ENCODE measurements at places on chromosomes 2 and 18.

- DNase-seq = no peak
These were observed 34.9 kb upstream of the PLA2R1 start for GRCh38 chr2:160097326-160097725.

GRCh38 chr2:205495819-205496218, 186.5 kb upstream of the NRP2 start:
- no peak for DNase-seq

DNA sequence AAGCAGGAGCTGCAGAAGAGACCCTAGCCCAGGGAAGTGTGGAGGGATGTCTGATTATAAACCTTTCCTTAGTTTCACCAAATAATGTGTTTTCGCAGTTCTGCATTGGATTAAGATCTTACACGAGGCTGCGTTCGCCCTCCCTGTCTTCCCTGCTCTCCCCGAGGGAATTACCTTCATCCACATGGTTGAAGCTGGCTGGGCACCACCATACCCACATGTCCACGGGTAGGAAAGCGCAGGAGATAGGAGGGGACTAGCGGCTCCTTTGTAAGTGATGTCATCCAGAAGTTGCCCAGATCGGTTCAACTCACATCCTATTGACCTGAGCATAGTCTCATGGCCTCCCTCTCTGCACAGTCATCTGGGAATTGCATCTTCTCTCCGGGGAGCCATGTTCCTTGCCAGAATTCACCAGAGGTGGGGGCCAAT, 1.1 kb downstream of the TTL start:
- DNase-seq = no peak

- no peak for DNase-seq
These were observed 54.6 kb downstream of the LANCL1 start for GRCh38 chr2:210421916-210422315.

GRCh38 chr2:176931588-176932563, 280.7 kb upstream of the HNRNPA3 start:
- no peak for DNase-seq

DNA sequence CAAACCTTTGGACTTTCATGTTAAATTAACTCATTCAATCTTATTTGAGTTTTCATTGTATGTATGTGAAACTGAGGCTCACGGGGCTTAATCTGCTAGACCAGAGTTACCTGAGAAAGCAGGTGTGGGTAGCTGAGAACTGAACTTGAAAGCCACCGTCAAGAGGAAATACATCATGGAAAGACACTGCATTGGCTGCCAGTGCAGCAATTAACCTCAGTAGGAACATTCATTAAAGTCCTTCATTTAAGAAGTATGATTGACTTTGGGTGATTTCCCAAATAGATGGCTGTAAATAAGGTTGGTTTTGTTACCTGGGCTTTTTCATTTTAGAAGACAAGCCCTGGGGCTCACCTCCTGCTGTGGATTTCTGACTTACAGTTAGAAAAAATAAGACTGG, 36.5 kb upstream of the MGAT5 start:
- DNase-seq = no peak

DNA sequence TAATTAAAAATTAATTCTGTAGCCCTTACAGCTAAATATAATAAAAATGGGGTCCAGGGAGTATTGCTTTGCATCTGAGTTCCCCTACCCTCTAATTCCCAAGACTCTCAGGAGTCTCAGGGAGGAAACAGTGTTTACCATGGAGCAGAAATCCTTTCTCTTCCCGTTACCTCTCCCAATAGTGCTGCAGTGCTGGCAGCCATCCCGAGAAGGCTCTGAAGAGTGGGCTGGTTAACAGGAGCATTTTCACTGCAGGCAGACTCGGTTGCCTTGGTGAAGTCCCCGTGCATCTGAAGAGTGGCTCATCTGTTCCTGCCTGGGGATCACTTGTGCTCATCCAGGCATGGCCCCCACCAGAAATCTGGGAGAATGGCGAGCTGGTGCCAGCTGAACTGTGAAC, 41.8 kb upstream of the TMEM178A start:
- DNase-seq = no peak

GRCh38 chr2:144430722-144431391, 89.1 kb downstream of the ZEB2 start:
- DNase-seq = no peak

DNA sequence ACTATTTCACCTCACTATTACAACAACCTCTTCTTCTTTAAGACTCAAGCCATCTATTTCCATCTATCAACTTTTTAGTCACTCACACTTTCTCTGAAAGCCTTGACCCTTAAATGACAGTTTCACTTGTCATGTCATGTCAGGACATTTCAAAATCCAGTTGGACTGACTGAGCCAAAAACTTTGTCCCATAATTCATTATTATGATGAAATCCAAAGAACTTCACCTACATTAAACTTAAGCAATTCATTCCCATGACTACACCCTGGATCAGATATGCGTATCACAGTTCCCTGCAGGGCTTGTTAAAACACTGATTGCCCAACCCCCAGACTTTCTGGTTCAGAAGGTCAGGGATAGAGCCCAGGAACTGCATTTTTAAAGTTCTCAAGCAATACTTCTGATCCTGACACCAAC, 26.5 kb downstream of the LDAH start:
- no peak for DNase-seq

DNA sequence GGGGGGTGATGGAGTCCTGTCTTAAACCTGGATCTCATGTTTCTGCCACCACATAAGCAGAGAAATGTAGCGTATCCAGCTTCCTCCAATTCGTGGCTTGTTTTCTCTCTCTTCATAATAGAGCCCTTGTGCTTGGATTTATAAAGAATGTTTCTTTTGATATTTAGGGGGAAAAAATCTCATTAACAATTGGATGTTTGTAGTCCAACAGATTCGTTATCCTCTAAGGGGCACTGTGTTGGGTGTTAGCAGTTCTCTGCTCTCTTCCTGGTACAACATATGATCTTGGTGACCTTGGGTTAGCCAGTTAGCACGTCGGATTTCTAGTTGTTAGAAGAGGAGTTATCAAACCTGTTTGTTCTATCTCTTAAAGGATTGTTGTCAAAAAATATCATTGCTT, 127.8 kb downstream of the FMNL2 start:
- DNase-seq = no peak

GRCh38 chr18:7945882-7946281, 378.8 kb downstream of the PTPRM start:
- no peak for DNase-seq

GRCh38 chr18:47899107-47899840, 31.2 kb downstream of the SMAD2 start:
- DNase-seq = no peak

- no peak for DNase-seq
These were observed 12.0 kb upstream of the ZCCHC2 start for GRCh38 chr18:62510789-62511188.

DNA sequence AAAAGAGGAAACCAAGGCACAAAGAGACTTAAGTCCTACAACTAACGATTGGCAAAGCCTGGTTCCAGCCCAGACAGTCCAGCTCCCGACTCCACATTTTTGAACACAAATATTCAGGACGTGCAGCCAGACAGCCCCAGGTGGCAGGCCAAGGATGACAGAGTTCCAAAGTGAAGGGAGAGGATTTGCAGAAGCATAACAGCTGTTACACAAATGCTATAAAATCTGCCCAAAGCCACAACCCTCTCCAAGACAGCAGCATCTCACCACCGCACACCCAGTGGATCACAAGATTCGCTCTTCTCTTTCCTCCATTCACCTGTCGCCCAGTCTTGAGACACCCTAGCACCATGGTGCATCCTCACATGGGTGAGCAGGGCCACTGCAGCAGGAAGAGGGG, 227.1 kb upstream of the ID2 start:
- DNase-seq = no peak

GRCh38 chr2:104658904-104659591, 194.9 kb upstream of the POU3F3 start:
- no peak for DNase-seq

- no peak for DNase-seq
These were observed 22.8 kb downstream of the GPC1 start for GRCh38 chr2:240458044-240458899.

DNA sequence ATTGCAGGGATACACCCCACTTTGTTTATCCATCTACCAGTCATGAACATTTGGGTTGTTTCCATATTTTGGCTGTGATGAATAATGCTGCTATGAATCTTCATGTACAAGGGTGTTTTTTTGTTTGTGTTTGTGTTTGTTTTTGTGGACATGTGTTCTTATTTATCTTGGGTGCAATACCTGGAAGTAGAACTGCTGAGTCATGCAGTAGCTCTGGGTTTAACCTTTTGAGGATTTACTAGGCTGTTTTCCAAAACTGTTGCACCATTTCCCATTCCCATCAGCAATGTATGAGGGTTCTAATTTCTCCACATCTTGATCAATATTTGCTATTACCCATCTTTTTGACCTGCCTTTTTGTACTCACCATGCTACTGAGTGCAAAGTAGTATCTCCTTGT, 140.0 kb upstream of the CYP1B1 start:
- DNase-seq = no peak

GRCh38 chr2:105868060-105868459, 123.3 kb downstream of the NCK2 start:
- no peak for DNase-seq

DNA sequence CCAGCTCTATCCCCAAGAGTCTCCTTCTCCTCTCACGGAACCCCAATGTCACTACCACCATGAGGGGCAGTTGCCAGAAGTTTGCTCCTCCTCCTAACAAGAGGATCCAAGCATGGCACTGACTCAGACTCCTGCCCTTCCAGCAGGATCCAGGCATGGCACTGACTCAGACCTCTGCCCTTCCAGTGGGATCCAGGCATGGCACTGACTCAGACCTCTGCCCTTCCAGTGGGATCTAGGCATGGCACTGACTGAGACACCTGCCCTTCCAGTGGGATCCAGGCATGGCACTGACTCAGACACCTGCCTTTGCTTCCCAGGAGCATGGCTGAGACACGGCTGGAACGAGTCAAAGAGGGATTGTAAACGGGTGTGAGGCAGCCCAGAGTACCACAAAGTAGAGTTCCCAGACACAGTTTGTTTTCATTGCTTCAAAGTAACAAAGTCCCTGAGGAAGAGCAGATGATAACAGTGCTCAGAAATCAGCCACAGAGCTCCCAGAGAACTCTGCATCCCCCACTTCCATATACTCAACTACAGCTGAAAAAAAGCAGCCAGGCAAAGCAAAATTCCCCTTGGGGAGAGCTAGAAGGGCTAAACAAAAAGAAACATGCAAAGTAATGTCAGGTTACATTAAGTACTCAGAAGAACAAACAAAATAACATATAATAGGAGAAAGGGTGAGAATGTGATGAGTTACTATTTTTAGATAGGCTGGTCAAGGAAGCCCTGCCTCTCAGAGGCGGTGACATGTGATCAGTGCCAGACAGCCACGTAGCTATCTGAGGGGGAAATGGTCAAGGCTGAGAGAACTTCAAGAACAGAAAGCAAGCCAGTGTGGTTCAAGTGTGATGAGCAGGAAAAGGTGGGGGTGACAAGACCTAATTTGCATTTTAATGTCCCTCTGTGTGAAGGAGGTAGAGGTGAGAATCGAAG, 3.0 kb downstream of the BUB1 start:
- DNase-seq = no peak

GRCh38 chr2:148658807-148659722, 14.5 kb downstream of the EPC2 start:
- no peak for DNase-seq

GRCh38 chr2:158484892-158485556, 28.3 kb downstream of the PKP4 start:
- no peak for DNase-seq

GRCh38 chr2:38095996-38096861, 20.3 kb upstream of the CYP1B1 start:
- no peak for DNase-seq

- DNase-seq = no peak
These were observed 323.4 kb upstream of the UBE2E3 start for GRCh38 chr2:180657054-180657453.

- DNase-seq = no peak
These were observed 91.4 kb upstream of the AQP4 start for GRCh38 chr18:26956863-26957262.

DNA sequence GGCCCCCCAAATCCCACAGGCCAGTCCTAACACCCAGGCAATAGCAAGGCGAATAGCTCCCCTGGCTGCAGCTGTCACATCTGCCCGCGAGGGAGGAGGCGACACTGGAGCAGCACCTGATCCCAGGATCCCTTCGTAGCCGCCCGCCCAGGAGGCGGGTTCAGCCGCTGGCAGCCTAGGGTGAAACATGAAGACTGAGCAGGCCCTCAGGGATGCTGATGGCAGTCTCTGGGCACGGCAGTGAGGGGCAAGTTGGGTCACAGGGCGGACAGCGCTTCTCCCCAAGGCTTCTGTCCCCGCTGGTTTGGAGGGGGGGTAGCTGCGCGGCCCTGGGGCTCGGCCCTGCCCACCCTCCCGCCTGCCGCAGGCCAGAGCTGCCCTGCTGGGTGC, 1.9 kb downstream of the DNMT3A start:
- DNase-seq = no peak

GRCh38 chr2:64947885-64948284, 41.3 kb upstream of the SLC1A4 start:
- no peak for DNase-seq

GRCh38 chr18:40902436-40902835, 1052.6 kb upstream of the PIK3C3 start:
- no peak for DNase-seq

GRCh38 chr2:230830428-230830827, 34.3 kb upstream of the ITM2C start:
- no peak for DNase-seq

DNA sequence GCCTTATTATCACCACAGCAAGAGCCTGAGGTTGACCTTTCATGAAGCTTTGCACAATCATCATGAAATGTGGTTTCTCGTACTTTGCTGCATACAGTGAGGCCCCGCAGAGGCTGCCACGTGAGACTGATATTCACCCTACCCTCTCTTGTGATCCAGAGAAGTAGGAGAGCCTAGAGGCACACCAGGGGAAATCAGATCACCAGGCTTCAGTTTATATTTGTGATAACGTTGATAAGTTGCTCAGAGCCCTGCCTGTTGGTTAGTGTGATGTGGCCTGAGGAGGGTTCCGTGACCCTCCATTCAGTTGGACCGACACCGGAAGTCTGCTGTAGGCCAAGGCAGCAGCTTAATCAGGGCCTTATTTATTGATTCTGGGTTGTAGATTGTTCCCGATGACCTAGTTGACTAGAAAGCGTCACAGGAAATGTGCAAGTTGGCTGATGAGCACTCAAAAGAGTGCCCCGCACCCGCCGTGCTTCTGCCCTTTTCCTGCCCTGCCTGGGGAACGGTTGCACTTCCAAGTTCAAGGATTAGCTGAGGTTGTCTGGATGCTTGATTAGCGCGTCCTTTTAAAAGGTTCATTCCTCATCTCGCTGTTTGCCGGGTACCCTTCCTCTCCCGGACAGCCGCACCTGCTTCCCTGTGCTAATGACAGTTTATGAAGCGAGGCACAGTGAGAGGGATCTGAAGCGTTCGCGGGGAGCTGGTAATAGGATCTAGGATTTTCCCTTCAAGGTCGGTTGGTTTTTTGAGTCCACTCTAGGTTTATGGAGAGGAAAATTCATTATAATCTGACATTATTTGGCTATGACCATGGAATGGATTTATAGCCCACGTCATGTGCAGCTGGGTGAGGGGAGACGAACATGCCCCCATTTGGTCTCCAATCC, 146.4 kb downstream of the SH3RF3 start:
- DNase-seq = no peak

GRCh38 chr2:199602271-199602895, 144.6 kb upstream of the SATB2 start:
- DNase-seq = no peak

All from stimulated activated CD8-positive, alpha-beta memory T cell treated with anti-CD3 and anti-CD28 coated beads, Interleukin-12 subunit alpha, Interleukin-12 subunit beta, amount 100 ng/mL, for 1 hour (primary cell).